ENCODE measurements at places on chromosomes 6 and 20.

- DNase-seq: no peak
- H3K36me3 ChIP-seq: no peaks in the 10 kb centered on the region
- no peak overlapping the region for H3K4me3 ChIP-seq
- no peaks in the 10 kb centered on the region for H3K4me1 ChIP-seq
- H3K27ac ChIP-seq: no peak overlapping the region
Measured at GRCh38 chr6:169841907-169842606, 90.6 kb downstream of the ERMARD start.

GRCh38 chr6:127518710-127519468 lies at the start of gene MTCL3:
MTCL3 (minus strand) TSS chr6:127519335.
- H3K4me1 ChIP-seq: peaks cover 32% of the 10 kb centered on the region
- no peaks in the 10 kb centered on the region for H3K36me3 ChIP-seq
- peaks cover 62% of the 10 kb centered on the region for H3K27me3 ChIP-seq
- H3K4me3 ChIP-seq: peak within 1 kb of the TSS; percentile 74

GRCh38 chr6:107641500-107641941 lies 151.6 kb downstream of the SOBP start:
- H3K4me1 ChIP-seq: peaks cover 3% of the 10 kb centered on the region
- no peak overlapping the region for H3K4me3 ChIP-seq
- H3K27ac ChIP-seq: no peak overlapping the region

GRCh38 chr20:63320616-63321147 lies 27.7 kb downstream of the COL20A1 start:
- no peaks in the 10 kb centered on the region for H3K4me1 ChIP-seq
- H3K27me3 ChIP-seq: peaks cover 2% of the 10 kb centered on the region
- H3K27ac ChIP-seq: no peak overlapping the region
